Activated T-helper 1 cell treated with Interleukin-2 at 50 U/mL for 16 hours (primary cell): ENCODE measurements at places on chromosomes 16 and 17.

DNA sequence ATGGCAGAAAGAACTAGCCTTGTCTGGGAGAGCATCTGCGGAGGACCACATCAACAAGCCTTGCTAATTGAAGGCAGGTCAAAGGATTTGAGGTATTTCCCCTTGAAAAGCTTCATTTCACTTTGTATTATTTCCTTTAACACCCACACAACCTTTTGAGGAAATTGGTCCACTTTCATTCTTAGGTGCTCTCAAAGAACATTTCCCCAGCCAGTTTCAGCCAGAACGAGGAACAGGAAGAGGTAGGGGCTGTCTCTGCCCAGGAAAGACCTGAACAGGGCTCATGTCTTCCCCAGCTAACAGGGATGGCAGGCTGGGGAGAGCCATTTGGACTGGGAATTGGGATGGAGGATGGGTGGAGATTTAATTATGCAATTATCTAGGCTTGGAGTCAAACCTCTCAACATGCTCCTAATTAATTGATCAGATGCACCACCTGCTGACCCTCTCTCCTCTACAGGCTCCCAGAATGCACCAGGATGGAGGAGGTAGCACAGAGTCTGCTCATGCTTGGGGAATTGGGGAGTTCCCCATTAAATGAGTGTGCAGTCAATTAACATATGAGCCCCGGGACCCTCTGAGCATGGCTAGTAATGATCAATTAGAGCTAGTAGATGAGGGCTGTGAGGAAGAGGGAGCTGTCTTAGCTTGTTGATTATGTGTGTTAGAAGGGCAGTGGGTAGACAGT, 84.6 kb downstream of the GP2 start:
- no peak for DNase-seq

GRCh38 chr16:27764427-27764826, 214.5 kb downstream of the KATNIP start:
- DNase-seq, result no peak

- DNase-seq, result no peak
Measured at GRCh38 chr16:71328151-71328550, 30.4 kb upstream of the CALB2 start.

DNA sequence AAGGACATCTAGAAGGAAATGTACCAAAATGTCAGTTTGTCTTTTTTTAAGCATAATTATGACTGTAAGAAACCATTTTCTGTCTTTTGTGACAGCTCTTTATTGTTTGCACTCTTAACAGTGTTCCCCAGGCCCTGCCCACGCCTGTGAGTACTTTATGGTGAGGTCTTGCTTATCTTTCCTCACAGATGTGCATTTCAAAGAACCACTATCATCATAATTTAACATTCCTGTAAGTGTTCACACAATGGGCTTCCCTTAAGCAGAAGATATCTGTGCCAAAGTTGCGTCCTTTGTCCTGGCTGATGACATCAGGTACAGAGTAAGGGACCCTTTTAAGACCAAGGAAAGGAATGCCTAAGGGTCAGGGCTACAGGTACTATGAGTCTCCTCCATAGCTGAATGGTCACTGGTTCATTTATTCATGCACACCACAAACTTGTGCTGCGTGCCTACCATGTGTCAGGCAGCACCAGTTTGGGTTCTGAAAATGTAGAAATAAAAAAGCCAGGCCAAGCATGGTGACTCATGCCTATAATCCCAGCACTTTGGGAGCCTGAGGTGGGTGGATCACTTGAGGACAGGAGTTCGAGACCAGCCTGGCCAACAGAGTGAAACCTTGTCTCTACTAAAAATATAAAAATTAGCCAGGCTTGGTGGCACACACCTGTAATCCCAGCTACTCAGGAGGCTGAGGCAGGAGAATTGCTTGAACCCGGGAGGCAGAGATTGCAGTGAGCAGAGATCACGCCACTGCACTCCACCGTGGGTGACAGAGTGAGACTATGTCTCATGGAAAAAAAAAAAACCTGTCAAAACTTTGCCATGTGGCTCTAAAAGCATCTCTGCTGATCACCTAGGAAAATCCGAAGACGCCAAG, 55.4 kb upstream of the NLK start:
- no peak for DNase-seq

DNA sequence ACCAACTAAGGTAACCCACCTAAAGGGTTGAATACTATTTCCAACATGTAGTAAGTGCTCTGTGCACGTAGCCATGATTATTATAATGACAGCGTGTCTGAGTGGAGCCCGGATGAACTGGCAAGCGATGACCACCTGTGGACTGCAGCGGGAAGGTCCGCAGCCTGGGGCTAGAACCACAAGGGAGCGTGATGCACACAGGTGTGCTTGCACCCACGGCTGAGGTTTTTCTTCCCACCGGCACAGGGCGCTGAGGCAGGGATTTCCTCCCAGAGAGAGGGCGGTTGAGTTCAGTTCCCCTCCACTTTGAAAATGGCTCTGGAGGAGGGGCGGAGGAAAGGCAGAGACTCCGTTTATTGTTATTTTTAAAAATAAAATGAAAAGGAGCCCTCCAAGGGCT, 221.7 kb upstream of the HSBP1 start:
- DNase-seq, result no peak

DNA sequence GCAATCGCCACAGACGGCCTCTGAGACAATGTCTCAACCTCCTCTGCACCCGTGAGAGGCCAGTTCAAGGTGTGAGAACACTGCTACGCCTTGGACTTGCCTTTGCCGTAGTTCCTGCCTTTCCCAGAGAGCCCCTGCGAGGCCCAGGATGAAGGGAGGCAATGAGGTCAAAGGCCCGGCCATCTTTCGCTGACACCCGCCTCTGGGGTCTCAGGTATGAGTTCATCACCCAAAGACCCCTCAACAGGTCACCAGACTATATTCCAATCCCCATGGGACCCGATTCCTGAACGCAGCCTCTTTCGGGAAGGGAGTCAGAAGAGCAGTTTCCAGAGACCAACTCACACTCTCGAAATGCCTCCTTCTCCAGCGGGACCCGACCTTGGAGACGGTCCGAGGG, 573.5 kb downstream of the KCNJ18 start:
- DNase-seq, result no peak

DNA sequence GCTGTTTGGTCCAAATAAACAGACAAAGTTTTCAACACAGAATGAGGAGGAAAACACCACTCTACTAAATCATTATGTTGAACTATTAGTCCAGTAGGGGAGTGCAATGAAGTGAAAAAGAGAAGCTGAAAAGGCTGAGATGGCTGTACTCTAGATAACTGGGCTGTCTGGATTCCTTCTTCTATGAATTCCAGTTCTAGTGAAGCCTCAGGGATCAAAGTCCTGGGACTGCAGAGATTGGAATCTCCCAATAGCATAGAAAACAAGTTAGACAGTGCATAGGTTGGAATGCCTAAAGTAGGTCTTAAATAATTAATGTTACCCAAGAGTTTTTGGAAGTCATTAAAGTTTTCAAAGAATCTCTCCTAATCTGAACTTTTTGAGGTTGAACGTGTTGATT, 59.9 kb downstream of the LGALS9 start:
- DNase-seq, result no peak

DNA sequence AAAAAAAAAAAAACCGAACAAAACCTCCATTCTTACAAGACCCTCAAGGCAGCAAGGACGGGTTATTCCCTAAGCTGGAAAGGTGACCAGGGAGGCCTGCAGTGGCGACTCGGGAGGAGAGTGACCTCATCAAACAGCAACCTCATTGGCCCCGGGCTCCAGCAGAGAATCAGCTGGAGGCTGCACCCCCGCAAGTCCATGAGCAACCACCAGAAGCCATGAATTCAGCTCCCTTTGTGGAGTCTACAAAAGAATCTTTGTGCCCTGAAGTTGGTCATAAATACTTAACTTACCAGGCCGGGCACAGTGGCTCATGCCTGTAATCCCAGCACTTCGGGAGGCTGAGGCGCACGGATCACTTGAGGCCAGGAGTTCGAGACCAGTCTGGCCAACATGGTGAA, 80.9 kb upstream of the CREBBP start:
- no peak for DNase-seq

GRCh38 chr17:8131844-8132441, 8.0 kb upstream of the HES7 start:
- DNase-seq, result no peak

DNA sequence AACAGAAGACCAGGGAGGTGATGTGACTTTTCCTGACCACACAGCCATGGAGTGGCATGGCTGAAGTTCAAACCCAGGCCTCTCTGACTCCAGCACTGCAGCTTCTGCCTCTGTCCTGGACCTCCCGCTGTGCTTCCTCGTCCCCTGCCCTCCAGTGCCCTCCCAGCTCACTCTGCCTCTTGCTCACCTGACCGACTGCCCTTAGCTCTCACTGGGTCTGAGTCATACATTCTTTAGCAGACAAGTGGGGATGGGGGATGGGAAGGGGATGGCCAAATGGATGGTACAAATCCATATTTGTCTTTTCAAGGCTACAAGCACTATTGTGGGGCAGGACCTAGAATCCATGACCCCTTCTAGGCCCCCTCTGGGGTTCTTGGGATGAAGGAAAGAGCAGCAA, 33.0 kb downstream of the PITPNM3 start:
- DNase-seq, result no peak

DNA sequence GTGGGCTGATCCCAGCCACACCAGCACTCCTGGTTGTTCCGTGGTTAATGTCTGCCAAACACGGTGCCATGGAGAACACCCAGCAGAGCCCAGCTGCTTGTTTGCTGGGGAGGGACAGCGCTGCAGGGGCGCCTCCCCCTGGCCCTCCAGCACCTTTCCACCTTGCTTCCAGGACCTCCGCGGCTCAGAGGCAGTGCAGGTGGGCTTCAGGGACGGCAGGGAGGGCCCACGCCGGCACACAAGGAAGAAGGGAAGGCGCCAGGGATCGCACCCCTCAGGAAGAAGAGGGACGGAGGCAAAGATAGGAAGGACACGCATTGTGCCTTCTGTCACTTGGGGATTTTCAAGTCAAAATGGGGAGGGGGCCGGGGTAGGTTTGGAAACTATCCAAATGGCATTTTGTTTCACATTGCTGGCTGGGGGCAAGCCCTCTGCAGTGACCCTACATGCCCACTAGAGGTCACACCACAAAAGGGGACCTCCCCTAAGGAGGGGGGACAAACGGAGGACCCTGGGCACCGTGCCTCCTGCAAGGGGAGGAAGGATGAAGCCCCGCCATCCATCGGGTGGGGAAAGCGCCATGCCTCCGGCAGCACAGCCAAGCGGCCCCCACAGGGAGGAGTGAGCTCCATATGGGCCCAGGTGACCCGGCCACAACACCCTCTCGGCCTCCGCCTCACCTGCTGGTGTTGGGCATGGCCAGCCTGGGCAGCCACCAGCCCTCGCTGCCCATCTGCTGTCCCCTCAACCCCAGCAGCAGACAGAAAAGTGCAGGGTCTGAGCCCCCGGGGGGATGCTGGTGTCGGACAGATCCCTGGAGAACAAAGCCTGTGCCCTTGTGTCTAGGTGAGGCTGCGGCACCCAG, 7.5 kb upstream of the C16orf95 start:
- DNase-seq, result peak; percentile 5

GRCh38 chr16:73543970-73544599, 496.2 kb upstream of the ZFHX3 start:
- no peak for DNase-seq

- no peak for DNase-seq
Measured at GRCh38 chr17:44880062-44880461, 19.2 kb downstream of the EFTUD2 start.

DNA sequence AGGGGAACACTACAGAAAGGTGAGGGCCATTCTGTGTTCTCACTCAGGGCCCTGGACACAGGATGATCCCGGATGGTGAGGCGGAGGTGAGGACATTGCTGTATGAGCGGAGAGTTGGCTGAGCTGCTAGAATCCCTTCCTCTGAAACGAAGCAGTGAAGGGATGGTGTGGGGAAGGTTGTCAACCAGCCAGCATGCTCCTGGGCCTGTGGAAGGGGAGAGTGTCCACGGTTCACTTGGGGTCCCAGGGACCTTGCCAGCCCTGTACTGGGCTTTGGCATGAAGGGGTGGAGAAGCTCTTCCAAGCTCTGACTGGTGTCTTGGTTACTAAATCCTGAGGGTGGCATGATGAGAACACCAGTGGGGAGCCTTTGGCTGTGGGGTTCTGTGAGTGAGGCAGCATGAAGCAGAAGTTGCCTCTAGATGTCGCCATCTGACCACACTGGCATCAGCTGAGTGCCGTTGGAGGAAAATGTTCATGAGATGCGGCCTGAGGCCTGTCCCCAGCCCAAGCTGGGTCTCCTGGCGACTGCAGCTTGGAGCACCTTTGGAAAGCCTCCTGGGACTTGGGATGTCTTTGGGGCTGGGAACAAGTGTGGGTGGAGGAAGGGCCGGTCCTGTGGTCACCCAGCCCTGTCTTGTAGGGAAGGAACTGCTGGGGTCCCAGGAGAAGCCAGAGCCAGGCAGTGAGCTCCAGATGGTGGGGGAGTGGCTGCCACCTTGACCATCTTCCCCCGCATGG, 14.8 kb downstream of the PDP2 start:
- peak; percentile 15 for DNase-seq

- no peak for DNase-seq
Measured at GRCh38 chr17:83117583-83117982, 38.2 kb downstream of the METRNL start.

DNA sequence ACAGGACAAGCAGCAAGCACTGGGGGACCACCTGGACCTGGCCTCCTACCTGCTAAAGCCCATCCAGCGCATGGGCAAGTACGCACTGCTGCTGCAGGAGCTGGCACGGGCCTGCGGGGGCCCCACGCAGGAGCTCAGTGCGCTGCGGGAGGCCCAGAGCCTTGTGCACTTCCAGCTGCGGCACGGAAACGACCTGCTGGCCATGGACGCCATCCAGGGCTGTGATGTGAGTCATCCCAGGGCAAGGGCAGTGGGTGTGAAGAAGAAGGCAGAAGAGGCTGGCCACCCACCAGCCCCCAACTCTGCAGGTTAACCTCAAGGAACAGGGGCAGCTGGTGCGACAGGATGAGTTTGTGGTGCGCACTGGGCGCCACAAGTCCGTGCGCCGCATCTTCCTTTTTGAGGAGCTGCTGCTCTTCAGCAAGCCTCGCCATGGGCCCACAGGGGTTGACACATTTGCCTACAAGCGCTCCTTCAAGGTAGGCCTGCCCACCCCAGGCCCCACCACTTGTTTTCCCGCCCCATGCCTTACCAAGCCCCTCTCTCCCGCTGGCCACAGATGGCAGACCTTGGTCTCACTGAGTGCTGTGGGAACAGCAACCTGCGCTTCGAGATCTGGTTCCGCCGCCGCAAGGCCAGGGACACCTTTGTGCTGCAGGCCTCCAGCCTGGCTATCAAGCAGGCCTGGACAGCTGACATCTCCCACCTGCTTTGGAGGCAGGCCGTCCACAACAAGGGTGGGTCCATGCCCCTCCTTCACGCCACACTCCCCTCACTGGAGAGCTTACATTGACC, 7.3 kb downstream of the PLEKHG4 start:
- DNase-seq, result no peak

- DNase-seq, result no peak
Measured at GRCh38 chr17:50547736-50548083, 736 bp downstream of the SPATA20 start.

DNA sequence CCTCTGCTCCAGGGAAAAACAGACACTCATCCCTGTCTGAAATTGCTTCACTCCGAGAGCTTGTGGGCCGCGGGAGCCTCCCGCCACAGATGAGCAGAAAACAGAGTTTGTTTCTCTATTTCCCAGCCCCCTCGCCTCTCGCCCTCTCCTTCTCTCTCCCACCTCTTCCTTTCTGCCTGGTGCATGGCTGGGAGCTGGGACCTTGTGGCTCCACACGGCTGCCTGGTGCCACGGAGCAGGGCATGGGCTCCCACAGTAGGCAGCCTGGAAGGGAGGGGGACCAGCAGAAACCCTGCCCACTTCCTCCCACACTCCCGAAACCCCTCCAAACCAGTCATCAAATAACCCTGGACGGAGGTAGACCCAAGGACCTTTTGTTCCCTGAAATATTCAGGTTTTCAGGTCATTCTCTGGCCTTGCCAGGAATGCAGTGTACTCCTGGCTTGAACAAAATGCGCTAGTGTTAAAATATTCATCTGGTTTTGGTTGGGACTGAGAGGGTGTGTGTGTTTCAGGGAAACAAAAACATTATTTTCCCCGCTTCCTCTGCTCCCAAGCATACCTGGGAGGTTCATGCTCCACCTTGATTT, 204.9 kb downstream of the C16orf78 start:
- DNase-seq, result no peak
